ENCODE measurements at places on chromosomes 5 and 9. TPM values are rescaled to one million over a fixed set of nuclear protein-coding genes. Genes with fewer than 3 reads are reported as not detected.

- DNase-seq, result peak; percentile 90
These were observed 60.7 kb downstream of the NRG2 start for GRCh38 chr5:139982157-139982974.

The ADCY2 gene
- polyA plus RNA-seq, result 0.17 TPM

- DNase-seq, result no peak
These were observed 78.5 kb downstream of the HMHB1 start for GRCh38 chr5:143890487-143890886.

DNA sequence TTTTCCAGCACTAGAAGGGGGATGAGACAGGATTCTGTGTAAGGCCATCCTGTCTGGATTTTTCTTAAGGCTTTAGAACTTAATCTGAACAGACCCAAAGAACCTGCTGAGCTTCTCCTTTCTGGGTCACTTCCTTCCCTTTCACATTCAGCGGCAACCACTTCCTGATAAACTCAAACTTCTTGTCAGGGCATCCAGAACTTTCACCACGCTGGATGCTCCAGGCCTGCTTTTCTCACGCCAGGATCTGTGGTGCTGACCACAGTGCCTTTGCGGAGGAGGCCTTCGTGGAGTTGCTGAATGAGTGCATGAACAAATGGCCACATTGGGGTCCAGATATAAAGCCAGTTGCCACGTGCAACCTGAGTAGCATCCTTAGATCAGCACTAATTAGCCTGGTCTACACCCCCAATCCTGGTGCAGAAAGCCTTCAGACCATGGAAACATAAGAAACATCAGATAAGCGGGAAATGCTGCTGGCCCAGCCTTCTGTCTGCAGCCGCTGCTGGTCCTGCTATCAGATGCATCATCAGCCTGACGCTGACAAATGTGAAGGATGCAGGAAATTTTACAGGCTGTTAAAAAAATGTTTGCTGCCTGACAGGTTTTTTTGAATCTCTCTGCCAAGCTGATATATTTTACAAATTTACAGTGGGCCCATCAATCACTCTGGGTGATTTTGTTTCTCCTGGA is 75.3 kb upstream of the BARHL1 start:
- DNase-seq, result no peak

The PCDHB4 gene
- polyA plus RNA-seq, result 0.90 TPM

- DNase-seq, result no peak
These were observed 92.8 kb downstream of the GABRG2 start for GRCh38 chr5:162160401-162160800.

DNA sequence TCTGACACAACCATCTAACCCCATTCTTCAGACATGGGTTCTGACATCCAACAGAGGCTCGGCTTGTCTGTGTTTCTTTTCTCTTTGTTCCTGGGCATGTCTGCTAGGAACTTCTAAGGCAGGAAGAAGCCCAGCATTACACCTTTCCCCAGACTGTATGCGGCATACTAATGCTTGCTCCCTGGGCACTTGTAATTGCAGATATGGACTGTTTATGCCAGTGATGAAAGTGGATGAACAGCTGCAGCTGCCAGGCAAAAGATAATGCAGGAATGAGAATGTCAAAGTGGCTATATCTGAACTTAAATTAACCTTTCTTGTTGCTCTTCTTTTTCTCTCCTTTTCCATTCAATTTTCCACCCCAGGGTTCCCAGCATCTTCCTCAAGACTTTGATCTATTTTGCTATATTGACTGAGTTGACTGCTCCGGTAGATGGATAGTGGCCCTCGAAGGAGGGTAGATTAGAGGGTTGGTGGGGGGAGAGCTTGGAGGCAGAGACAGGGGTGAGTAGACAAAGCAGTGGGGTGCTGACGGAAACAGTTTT is 344.4 kb downstream of the MAN2A1 start:
- DNase-seq, result no peak

GRCh38 chr9:72656021-72656420 is 134.6 kb downstream of the TMC1 start:
- DNase-seq, result no peak

- DNase-seq, result no peak
These were observed 250.1 kb downstream of the PBX3 start for GRCh38 chr9:125997196-125997823.

GRCh38 chr5:80190960-80191359 is 64.9 kb downstream of the SERINC5 start:
- DNase-seq, result no peak
